ENCODE measurements at places on chromosomes 13 and 19.

DNA sequence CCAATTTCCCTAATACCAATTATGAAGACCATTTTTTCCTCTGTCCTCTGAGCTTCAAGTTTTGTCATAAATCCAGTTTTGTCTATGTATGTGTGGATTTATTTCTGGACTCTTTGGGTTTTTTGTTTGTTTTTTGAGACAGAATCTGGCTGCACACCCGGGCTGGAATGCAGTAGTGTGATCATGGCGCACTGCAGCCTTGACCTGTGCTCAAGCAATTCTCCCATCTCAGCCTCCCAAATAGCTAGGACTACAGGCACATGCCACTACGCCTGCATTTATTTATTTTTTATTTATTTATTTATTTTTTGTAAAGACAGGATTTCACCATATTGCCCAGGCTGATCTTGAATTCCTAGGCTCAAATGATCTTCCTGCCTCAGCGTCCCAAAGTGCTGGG is 45.3 kb upstream of the GTF3A start:
- DNase-seq: no peak

- DNase-seq: no peak
Observed at GRCh38 chr13:109745702-109746101, 40.7 kb downstream of the IRS2 start.

GRCh38 chr13:40136896-40137295 is 481.4 kb downstream of the COG6 start:
- no peak for DNase-seq

GRCh38 chr19:49911381-49912145 is 14.9 kb upstream of the IL4I1 start:
- no peak for DNase-seq

- DNase-seq: no peak
Observed at GRCh38 chr13:69633044-69633443, 474.6 kb upstream of the ATXN8OS start.

DNA sequence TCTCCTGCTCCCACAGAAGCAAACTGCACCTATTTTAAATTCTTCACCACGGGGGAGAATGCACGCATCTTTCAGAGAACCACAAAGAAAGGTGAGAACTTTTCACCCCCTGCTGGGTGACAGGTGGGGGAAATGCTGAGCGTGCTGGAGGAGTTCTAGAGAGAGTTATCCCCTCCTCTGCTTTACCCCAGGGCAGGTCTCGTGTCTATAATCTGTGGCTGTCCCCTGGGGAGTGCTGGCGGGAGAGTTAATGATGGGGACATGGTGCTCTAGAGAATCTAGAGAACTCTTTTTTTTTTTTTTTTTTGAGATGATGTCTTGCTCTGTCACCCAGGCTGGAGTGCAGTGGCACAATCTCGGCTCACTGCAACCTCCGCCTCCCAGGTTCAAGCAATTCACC is 6.8 kb downstream of the CACNG6 start:
- DNase-seq: no peak

- peak; percentile 53 for DNase-seq
Observed at GRCh38 chr13:98959291-98959690, 18.6 kb downstream of the DOCK9 start.

DNA sequence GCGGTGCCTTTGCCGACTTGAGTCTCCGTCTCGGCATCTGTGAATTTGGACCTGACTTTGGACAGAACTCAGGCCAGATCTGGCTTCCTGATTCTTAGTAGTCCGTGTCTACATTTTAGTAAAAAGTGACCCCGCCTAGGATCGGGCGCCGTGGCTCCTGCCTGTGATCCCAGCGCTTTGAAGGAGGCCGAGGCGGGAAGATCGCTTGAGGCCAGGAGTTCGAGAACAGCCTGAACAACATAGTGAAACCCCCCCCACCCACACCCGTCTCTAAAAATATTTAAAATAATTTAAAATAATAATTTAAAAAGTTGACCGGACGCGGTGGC is 849 bp upstream of the TCF3 start:
- DNase-seq: no peak

- no peak for DNase-seq
Observed at GRCh38 chr13:42356184-42356575, 84.2 kb downstream of the AKAP11 start.

- DNase-seq: no peak
Observed at GRCh38 chr13:97076898-97077297, 82.6 kb upstream of the OXGR1 start.

GRCh38 chr19:4870025-4870700 is 2.7 kb upstream of the PLIN3 start:
- peak; percentile 44 for DNase-seq

- no peak for DNase-seq
Observed at GRCh38 chr19:12607631-12608030, 3.0 kb downstream of the ZNF490 start.
